ENCODE measurements at places on chromosomes 12 and 14.

DNA sequence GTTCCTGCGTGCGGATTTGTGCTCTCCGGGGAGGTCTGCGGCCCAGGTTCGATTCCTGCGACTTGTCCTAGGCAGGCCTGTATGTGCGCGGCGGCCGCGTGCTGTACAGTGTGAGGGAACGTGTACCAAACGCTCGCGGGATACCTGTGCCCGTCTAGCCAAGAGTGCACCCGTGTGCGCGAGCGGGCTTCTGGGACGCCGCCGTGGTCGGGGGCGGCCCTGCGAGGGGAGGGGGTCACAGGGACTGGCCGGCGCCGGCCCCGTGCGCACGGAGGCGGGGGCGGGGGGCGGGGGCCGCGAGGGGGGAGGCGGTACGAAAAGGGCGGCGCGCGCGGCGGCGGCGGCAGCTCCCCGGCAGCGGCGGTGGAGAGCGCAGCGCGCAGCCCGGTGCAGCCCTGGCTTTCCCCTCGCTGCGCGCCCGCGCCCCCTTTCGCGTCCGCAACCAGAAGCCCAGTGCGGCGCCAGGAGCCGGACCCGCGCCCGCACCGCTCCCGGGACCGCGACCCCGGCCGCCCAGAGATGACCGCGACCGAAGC lies at the start of gene DLK1:
TSS of gene DLK1 (plus strand) at position 343 of the 536 bp plus-strand sequence. CDS start at position 520, 177 bp downstream.
- DNase-seq, result no peak

DNA sequence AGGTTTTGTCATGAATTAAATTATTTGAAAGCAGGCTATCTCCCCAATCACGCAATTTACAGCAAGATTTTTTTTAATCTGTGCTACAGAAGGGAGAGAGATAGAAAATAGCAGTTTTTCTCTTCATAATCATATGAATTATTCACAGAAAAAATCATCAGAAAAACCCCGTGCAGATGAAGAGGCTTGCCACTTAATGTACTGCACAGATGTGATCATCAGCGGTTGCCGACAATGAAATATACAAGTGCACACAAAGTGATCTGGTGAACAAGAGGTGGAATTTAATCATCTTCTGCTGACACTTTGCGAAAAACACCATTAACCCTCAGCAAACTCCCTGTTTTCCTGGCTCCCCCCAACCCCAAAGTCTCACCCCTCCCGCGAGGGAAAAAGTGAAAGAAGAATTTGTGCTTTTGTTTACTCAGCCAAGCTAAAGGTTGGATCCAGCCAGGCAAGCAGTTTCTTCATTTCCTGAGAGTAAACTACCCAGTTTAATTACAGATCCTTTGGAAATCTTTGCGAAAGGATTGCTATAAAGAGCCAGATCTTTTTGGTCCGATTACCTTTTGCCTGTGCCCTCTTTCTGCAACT lies 3.1 kb upstream of the LMO3 start:
- DNase-seq, result no peak

- no peak for DNase-seq
Observed at GRCh38 chr14:24392325-24393091, 6.3 kb upstream of the NYNRIN start.

- no peak for DNase-seq
Observed at GRCh38 chr14:78141590-78141989, 28.6 kb upstream of the NRXN3 start.
